ENCODE measurements at places on chromosomes 6 and 20. TPM values are rescaled to one million over a fixed set of nuclear protein-coding genes. Genes with fewer than 3 reads are reported as not detected.
A peak's percentile ranks its signal among the peaks of the same experiment; 100 is the strongest.

Gene NFKBIE
- 5.6 TPM for polyA plus RNA-seq

GRCh38 chr20:49185071-49185761 is 2.9 kb downstream of the STAU1 start:
- DNase-seq, result no peak

GRCh38 chr6:42302411-42302810 is 84.8 kb upstream of the MRPS10 start:
- DNase-seq, result no peak

DNA sequence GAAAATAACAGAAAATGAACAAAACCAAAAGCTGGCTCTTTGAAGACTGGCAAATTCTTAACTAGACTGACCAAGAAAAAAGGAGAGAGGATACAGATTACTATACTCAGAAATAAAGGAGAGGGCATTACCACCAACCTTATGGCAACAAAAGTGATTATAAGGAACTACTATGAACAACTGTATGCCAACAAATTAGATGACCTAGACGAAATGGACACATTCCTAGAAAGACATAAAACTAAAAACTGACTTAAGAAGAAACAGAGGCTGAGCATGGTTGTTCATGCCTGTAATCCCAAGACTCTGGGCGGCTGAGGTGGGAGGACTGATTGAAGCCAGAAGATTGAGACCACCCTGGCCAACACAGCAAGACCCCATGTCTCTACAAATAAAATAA is 33.5 kb downstream of the TRPC4AP start:
- DNase-seq, result no peak

Gene HLA-DQB1
- not detected for polyA plus RNA-seq

DNA sequence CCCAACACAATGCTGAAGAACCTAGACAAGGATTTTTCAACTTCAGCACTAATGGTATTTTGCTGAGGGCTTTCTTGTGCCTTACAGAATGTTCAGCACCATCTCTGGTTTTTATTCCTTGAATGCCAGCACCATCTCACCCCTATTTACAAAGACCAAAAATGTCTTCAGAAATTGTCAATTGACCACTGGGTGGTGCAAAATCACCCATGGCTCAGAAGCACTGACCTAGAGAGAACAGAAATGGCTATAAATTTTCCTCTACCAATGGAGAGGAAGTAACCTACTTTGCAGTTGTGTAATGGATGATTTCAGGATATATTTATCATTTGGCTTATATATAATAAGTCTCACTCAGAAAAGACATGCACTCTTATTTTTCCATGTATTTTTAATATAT is 431.0 kb upstream of the IRAK1BP1 start:
- DNase-seq, result peak; percentile 10

DNA sequence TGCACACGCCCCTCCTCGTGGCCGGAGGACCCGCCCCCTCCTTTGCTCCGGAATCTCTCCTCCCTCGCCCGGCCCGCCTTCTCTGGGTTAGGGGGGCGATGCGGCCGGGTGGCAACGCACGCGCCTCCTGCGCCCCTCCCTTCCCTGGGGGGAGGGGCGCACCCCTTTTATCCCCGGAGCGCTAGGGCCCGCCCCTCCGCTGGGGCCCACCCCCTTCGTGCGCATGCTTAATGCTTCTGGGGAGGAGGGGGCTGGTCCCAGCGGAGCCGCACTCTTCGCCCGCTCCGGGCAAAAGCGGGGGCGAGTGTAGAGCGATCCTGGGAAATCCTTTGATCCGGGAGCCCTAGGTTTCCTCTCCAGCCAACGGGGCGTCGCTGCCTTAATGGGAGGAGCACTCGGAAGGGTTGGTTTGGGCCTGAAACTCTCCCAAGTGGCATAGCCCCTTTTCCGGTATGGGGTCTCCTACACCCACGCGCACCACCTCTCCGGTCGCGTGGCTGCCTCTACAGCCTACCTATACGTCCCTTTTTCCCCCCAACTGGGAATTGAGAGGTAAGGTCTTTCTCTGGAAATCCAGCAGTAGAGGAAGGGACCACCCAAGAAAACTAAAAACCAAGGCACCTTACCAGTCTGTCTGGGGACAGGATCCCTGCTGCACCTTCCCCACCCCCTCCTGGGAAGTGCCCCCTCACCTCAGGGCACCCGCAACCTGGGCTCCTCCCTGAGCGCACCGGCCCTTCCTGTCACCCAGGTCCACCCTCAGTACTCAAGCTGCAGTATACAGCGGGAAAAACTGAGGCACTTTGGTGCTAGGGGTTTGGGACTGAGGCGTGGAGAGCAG is 2.1 kb downstream of the SOX12 start:
- peak; percentile 89 for DNase-seq

DNA sequence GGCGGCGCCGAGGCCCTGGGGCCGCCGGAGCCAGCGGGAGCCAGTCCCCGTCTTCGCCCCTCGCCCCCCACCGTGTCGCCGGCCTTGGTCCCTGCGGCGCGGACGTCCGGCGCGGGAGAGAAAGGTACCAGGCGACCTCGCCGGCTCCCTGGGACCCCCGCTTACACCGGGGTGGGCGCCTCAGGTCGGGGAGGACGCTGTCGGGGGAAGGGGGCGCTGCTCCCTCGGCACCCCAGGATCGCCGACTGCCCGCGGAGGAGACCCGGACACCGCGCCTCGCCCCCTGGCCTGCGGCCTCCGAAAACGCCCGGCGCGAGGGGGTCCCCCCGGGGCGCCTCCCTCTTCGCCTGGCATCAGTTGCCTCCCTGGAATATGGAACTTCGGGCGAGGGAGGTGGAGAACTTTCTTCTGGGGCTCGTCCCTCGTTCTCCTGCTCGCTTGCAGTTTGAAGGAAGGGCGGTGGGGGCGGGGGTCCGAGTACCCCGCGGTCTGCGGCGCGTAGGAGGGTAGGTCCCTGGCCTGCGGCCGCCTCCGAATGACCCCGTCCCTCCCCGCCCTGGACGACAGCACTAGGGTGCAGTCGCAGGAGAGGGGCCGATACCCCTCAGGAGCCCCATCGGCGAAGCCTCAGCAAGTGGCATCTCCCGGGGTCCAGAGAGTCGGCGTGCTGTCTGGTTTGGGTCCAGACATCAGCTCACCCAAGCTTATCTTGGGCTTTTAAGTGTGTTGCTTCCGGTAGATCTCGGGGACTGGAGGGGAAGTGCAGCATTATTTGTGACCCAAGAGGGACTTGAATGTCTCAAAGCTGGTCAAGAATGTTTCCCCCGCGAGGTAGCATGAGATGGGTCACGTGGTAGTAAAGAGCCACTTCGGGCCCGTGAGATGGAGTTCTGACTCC is 549 bp downstream of the ANKRD6 start:
- no peak for DNase-seq

- no peak for DNase-seq
These were observed 295.2 kb downstream of the QKI start for GRCh38 chr6:163709693-163710092.

GRCh38 chr20:58709703-58710039 is 17.1 kb downstream of the NPEPL1 start:
- no peak for DNase-seq

Gene MEI4
- not detected for polyA plus RNA-seq

GRCh38 chr20:21273755-21274386 is 29.3 kb upstream of the XRN2 start:
- DNase-seq, result no peak

GRCh38 chr6:3467996-3468395 is 11.1 kb upstream of the SLC22A23 start:
- DNase-seq, result no peak
